ENCODE measurements at places on chromosomes 7 and 10. TPM values are rescaled to one million over a fixed set of nuclear protein-coding genes. Genes with fewer than 3 reads are reported as not detected.

PPP1R3A gene
- total RNA-seq, result not detected

CFAP70 gene
- total RNA-seq, result 5.6 TPM

EVX1 gene
- not detected for total RNA-seq

GIMAP6 gene
- not detected for total RNA-seq

DNA sequence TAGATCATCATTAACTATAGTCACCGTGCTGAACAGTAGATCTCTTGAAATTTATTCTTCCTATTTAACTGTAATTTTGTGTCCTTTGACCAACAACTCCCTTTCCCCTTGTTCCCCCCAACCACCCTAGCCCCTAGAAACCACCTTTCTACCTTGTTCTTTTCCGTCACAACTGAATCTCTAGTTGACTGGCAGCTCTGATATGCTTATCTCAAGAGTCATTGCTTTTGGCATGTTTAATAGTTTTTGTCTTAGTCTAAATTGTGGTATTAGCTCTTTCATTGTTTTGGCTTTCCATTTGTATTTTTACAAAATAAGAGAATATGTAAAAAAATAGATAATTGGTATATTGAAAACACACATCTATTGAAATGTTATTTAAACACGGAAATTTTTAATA is 1.8 kb downstream of the GNAT3 start:
- peak overlapping the region; percentile 3 for H3K27ac ChIP-seq
- no peaks in the 10 kb centered on the region for H3K27me3 ChIP-seq
- no peaks in the 10 kb centered on the region for H3K36me3 ChIP-seq
- DNase-seq, result no peak
- H3K4me3 ChIP-seq, result no peak overlapping the region

DNA sequence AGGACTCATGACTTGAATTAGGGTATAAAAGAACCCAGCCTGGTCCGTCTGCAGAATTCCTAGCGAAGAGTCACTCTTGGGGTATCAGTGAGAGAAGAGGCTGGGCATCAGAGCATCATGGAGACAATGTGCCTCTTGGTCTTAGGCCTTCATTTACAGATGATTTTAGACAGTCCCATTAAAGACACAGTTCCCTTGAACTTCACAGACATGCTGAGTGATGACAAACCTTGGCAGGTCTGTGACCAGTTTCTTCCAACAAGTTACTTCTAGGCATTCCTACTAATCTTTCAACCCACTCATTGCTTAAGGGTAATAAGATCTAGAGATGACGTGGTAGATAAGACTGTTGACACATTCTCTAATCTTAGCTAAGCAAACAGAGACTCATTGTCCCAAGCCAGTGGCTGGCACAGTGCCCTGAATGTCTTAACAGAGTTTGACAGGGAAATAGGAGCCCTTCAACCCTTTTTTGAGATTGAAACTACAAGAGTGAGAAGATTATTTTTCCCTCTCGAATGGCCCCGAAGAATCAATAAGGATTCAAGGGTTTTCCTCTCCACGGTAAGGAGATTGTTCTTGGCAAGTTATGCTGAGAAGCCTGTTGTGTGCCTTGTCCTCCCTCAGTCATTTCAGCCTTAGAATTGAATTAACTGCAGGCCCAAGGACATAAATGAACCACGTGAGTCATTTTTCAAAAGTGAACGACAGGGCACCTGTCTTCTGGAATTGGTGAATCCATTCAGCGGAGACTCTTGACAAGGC is 281.1 kb downstream of the CCDC3 start:
- no peaks in the 10 kb centered on the region for H3K36me3 ChIP-seq
- H3K27ac ChIP-seq, result peak overlapping the region; percentile 41
- H3K4me3 ChIP-seq, result no peak overlapping the region
- H3K4me1 ChIP-seq, result peaks cover 15% of the 10 kb centered on the region
- H3K27me3 ChIP-seq, result peaks cover 27% of the 10 kb centered on the region
- no peak for DNase-seq

- H3K4me3 ChIP-seq, result no peak overlapping the region
- no peak overlapping the region for H3K27ac ChIP-seq
- H3K4me1 ChIP-seq, result no peaks in the 10 kb centered on the region
- DNase-seq, result no peak
These were observed 84.0 kb downstream of the ZNF92 start for GRCh38 chr7:65457705-65458104.

DNA sequence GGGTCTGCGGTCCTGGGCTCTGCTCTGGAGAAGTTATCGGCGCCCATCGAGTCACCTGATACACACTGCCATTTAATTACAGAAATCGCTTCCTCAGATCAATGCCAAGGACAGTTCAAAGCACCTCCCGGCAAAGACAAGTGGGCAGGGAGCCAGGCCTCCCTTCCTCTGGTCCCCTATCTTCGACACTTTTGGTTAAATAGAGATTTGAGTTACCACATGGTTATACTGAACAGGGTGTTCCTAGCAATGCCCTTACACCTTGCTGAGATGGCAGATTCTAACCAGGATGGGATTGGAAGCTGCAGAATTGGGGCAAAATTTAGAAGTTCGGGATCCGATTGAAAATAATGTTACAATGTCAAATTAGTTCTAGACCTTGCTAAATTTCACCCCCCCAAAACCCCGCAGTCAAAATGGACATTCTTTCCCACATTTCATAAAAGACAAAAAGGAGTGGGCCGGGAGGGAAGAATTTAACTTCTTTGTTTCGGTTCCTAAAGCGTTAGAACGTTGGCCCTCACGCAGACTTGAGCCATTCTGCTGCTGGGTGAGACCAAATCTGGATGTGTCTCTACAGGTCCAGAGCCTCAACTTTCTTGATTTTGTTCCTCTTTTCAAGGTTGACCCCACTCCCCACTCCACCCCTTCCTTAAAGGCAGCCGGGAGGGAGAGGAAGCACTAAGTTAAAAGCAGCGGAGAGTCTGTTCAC is 2.2 kb upstream of the DLX5 start:
- H3K27me3 ChIP-seq, result peaks cover 84% of the 10 kb centered on the region
- H3K4me3 ChIP-seq, result no peak overlapping the region
- H3K36me3 ChIP-seq, result no peaks in the 10 kb centered on the region
- H3K4me1 ChIP-seq, result peaks cover 16% of the 10 kb centered on the region

DNA sequence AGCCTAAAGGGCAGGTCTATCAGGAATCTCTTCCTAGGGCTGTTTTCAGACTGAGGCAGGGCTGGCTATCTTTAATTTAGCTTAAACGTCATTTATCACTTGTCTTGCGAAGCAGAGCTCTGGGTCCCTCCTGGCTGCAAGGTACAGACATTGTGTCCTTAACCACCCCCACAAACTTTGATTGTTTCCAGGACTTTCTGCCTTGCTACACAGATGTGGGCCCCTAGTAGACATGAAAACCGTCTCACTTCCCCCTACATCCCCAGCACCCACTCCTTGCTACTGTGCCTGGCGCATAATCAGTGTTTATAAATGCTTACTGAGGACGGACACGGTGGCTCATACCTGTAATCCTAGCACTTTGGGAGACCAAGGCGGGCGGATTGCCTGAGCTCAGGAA is 54.5 kb downstream of the PIP4K2A start:
- H3K4me1 ChIP-seq, result peaks cover 18% of the 10 kb centered on the region
- H3K27me3 ChIP-seq, result no peaks in the 10 kb centered on the region
- H3K36me3 ChIP-seq, result no peaks in the 10 kb centered on the region

GRCh38 chr10:1214882-1215540 is 158.8 kb downstream of the WDR37 start:
- DNase-seq, result no peak
- no peaks in the 10 kb centered on the region for H3K4me1 ChIP-seq
- H3K4me3 ChIP-seq, result no peak overlapping the region
- no peaks in the 10 kb centered on the region for H3K36me3 ChIP-seq

DNA sequence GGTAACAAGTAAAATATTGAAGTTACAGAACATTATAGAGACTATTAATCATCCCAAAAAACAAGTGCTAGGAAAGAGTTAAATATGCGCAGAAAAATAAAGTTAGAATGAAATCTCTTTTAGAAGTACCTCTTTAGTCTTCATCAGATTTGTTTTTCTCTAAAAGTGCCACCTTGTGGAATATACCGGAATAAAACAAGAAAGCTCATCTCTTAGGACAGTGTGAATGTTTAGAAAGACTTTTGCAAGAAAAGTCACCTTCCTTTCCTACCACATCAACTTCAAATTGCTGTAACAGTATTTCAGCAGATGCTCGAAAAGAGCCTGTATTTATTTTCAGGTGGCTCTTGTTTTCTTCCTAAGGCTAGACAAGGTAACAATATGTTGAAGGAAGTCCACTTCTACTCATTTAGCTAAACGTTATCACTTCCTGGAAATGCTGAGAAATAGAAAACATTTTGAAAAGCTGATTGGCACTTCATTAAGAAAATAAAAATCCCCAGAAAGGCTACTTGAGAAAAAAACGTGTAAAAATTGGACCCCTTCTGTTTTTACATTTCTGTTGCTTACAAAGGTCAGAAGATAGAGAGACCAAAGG is 19.8 kb upstream of the FAM133B start:
- no peak overlapping the region for H3K4me3 ChIP-seq
- no peak overlapping the region for H3K27ac ChIP-seq
- DNase-seq, result no peak
- peaks cover 14% of the 10 kb centered on the region for H3K27me3 ChIP-seq
- H3K4me1 ChIP-seq, result peaks cover 2% of the 10 kb centered on the region

DNA sequence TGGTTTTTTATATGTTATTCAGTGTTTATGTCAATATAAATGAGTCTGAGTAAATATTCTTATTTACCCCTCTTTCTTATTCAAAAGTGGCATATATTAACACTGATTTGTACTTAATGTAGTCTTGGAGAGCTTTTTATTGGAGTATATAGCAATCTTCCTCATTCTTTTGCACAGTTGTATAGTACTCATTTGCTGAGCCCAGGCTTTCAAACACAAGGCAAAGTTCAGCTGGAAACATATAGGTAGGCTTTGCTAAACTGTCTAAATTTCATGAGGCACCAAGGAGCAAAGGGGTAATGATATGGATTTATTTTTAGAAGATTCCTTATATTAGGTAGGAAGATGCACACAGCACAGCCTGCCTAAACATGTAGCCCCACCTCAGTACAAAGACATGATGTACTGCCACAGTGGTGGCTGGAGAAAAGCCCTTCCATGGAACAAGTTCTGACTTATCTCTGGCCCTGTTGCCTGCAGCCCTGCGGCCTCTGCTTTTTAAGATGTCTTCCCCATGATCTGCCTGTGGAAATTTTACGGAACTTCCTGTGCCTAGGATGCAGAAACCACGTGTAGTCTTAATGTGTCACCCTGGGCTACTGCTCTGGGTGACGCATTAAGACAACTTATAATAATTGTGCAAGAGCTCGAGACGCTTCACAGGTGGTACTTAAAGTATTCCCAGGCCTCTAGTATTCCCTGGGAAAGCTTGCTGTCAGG is 9.6 kb upstream of the PDCD4 start:
- peaks cover 44% of the 10 kb centered on the region for H3K4me1 ChIP-seq
- no peaks in the 10 kb centered on the region for H3K27me3 ChIP-seq
- DNase-seq, result no peak
- H3K27ac ChIP-seq, result no peak overlapping the region

DNA sequence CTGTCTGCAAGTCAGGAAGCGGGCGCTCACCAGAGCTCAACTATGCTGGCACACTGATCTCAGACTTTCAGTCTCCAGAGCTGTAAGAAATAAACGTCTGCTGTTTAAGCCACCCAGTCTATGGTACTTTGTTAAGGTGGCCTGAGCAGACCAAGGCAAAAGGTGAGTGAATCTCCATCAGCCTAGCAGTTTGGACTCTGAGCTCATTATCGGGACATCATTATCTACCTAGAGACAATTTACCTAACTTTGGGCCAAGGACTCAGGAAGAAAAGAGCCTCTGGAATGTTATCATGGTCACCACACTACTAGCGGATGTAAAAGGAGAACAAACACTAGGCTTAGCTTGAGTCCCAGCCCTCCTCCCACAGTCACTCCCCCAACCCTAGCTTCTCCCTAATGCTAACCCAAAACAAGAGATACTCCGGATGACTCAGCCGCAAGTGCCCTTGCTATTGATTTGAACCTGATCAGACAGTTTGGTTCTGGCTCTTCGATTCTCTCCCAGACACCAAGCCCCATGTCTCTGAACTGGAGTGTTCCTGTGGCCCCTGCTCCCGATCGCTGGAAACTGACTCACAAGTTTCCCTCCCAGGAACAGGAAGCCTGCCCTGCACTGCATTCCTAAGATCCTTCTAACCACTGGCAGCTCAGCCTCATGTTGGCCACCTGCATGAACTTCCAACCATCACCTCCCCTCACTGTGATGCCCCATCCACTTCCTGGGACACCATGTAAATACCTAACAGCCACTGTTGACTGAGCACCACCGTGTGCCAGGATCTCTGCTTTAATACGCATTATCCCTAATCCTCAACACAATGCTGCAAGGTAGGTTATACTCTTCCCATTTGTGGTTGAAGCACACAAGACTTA is 34.5 kb downstream of the CREB3L2 start:
- no peak overlapping the region for H3K4me3 ChIP-seq
- DNase-seq, result no peak
- peak overlapping the region; percentile 92 for H3K27ac ChIP-seq
- H3K4me1 ChIP-seq, result peaks cover 36% of the 10 kb centered on the region
- H3K36me3 ChIP-seq, result peaks cover 6% of the 10 kb centered on the region
- H3K27me3 ChIP-seq, result no peaks in the 10 kb centered on the region

DNA sequence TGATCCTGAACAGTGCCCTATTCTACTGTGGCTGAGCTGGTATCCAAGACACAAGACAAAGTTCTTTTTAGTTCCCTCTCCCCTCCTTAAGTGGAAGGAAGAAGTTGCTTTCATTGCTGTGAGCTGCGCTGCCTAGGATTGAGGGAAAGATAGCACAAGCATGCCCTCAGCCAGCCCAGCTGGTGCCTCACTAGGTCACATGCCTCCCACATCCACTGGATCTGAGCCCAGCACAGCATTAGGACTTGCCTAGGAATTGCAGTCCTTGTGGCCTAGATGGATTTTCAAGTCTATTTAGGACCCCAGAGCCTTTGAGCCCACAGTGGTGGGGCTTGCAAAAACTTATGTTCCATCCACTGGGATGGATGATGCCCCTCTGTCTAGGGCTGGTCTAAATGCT is 214.2 kb downstream of the ZNF248 start:
- peaks cover 2% of the 10 kb centered on the region for H3K36me3 ChIP-seq
- no peak overlapping the region for H3K4me3 ChIP-seq
- H3K4me1 ChIP-seq, result no peaks in the 10 kb centered on the region
- H3K27ac ChIP-seq, result no peak overlapping the region
- no peak for DNase-seq
- no peaks in the 10 kb centered on the region for H3K27me3 ChIP-seq

DNA sequence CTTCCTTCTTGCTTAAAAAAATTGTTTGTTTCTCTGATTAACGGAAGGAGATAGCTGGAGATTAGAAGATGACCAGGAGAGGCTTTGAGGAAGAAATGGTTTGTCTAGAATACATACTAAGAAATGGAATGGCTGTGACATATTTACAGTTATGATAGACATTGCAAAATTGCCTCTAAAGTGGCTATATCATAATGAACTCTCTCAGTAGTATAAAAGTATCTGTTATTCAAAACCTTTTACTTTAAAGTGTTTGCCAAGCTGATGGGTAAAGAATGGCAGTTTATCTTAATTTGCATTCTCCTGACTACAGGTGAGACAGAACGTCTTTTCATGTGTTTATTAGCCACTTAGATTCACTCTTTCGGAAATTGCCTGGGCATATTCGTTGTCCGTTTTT is 28.7 kb downstream of the LRGUK start:
- no peaks in the 10 kb centered on the region for H3K27me3 ChIP-seq
- DNase-seq, result no peak
- no peak overlapping the region for H3K4me3 ChIP-seq
- H3K4me1 ChIP-seq, result peaks cover 10% of the 10 kb centered on the region

GRCh38 chr7:2959103-2959680 is 84.5 kb downstream of the CARD11 start:
- H3K4me3 ChIP-seq, result no peak overlapping the region
- no peaks in the 10 kb centered on the region for H3K4me1 ChIP-seq
- no peaks in the 10 kb centered on the region for H3K36me3 ChIP-seq
- no peak overlapping the region for H3K27ac ChIP-seq
- H3K27me3 ChIP-seq, result no peaks in the 10 kb centered on the region

- no peaks in the 10 kb centered on the region for H3K4me1 ChIP-seq
- no peak for DNase-seq
- H3K4me3 ChIP-seq, result no peak overlapping the region
- H3K27ac ChIP-seq, result no peak overlapping the region
- H3K36me3 ChIP-seq, result no peaks in the 10 kb centered on the region
These were observed 43.2 kb downstream of the HDAC9 start for GRCh38 chr7:18538554-18539250.
